ENCODE measurements at places on chromosomes 11 and 22. TPM values are rescaled to one million over a fixed set of nuclear protein-coding genes. Genes with fewer than 3 reads are reported as not detected.

DNA sequence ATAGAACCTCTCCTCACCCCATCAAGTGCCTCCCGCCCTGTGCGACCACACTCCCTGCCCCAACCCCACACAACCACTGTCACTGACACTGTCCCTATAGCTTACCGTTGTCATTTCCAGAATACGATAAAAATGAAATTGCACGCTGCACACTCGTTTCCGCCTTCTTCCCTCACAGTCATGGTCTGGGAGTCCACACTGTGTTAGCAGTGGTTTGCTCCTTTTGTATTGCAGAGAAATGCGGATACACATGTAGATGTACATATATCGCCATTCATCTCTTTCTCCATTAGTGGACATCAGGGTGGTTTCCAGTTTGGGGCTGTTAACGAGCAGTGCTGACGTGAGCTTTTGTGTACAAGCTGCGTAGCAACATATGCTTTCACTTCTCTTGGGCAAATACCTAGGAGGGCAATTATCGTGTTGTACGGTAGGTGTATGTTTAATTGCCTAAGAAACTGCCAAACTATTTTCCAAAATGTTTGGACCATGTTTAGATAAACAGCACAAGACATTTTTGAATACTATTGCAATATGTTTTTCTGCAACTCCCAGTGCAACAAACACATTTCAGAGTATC, 59.2 kb upstream of the CD5 start:
- peaks cover 7% of the 10 kb centered on the region for H3K4me1 ChIP-seq
- H3K27ac ChIP-seq = no peak overlapping the region
- H3K4me3 ChIP-seq = no peak overlapping the region
- no peak for DNase-seq
- H3K36me3 ChIP-seq = no peaks in the 10 kb centered on the region
- H3K27me3 ChIP-seq = peaks cover 35% of the 10 kb centered on the region

BACE1-AS gene
- 5.7 TPM for total RNA-seq

DNA sequence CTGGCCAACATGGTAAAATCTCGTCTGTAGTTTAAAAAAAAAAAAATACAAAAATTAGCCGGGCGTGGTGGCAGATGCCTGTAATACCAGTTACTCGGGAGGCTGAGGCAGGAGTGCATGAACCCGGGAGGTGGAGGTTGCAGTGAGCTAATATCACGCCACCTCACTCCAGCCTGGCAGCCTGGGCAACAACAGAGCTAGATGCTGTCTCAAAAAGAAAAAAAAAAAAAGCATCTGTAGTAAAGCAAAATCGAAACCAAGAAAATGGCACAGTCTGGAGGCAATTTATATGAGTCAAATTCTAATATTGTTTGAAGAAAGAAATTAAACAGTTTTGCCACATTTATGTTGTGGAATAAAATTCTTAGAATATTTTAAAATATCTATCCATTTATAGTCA, 365.0 kb upstream of the CHORDC1 start:
- H3K27ac ChIP-seq = no peak overlapping the region
- DNase-seq = no peak
- no peak overlapping the region for H3K4me3 ChIP-seq
- no peaks in the 10 kb centered on the region for H3K36me3 ChIP-seq

MS4A12 gene
- 0.21 TPM for total RNA-seq

MPZL2 gene
- total RNA-seq = not detected

All from HFFc6 (cell line).